Activated T-helper 1 cell treated with anti-CD3 and anti-CD28 coated beads, Interleukin-2, amount 50 U/mL, for 16 hours (primary cell): ENCODE measurements at places on chromosomes 16 and 17.

- DNase-seq, result no peak
Measured at GRCh38 chr17:47762728-47763127, 29.7 kb downstream of the TBX21 start.

- DNase-seq, result no peak
Measured at GRCh38 chr17:44599298-44600175, 42.3 kb downstream of the FZD2 start.

- DNase-seq, result no peak
Measured at GRCh38 chr17:67358612-67359011, 7.8 kb downstream of the PSMD12 start.

DNA sequence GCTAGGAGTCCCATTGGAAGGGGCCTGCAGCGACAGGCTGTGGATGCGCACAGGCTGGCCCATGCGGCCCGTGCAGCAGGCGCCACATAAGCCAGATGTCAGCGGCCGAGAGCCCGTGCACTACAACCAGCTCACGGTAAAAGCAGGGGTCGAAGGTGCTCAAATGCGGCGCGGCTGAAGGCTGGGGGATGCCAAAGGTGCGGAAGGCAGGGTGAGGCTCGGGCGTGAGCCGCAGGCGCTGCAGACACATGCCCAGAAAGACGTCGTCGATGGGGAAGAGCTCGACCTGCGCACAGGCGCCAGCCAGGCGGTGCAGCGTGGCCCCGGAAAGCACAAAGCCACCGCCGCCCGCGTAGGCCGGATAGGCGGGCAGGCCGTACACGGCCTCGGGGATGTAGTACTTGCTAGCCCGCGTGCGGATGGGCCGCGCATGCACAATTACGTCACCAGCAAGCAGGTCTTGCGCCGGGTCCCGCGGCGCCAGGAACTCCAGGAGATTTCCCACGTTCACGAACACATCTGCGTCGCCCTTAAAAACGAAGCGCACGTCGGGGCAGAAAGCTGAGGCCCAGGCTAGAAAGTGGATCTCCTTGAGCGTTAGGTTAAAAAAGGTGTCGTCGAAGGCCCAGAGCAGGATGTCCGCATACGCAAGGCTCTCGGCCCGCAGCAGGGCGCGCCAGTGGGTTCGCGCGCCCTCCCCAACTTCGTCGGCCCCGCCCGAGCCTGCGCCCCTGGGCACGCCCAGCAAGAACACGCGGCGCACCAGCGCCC lies 1.3 kb downstream of the B3GNT9 start:
- no peak for DNase-seq

DNA sequence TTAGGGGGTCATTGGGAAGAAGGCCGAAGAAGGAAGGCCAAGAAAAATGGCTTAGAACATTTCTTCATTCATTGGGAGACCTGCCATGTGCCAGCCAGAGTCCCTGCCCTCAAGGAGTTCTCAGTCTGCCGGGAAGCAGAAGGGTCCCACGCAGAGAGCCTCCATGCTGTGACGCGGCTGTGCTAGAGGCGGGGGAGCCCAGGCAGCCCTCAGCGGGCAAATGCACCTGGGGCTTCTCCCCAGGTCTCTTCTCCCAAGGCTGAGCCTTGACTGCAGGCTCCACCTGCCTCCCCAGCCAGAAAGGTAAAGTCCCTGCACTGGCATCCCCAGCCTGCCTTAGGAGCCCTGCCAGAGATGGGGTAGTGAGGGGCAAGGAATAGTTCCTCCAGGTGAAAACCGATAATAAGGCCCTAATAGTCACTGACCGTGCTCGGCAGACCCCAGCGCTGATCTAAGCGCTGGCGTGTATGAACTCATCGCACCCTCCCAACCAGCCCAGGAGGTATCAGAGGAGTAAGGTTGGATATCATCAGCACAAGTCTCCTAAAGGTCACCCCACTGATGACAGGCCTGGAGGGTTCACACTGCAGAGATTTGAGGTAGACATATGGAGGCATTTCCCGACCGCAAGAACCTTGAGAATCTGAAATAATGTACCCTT lies 6.0 kb upstream of the CDR2L start:
- no peak for DNase-seq

GRCh38 chr16:23691483-23692189 lies 12.9 kb downstream of the PLK1 start:
- no peak for DNase-seq

GRCh38 chr17:63816123-63816522 lies 11.1 kb upstream of the PSMC5 start:
- no peak for DNase-seq

GRCh38 chr16:71254832-71255525 lies 24.5 kb upstream of the HYDIN start:
- no peak for DNase-seq

DNA sequence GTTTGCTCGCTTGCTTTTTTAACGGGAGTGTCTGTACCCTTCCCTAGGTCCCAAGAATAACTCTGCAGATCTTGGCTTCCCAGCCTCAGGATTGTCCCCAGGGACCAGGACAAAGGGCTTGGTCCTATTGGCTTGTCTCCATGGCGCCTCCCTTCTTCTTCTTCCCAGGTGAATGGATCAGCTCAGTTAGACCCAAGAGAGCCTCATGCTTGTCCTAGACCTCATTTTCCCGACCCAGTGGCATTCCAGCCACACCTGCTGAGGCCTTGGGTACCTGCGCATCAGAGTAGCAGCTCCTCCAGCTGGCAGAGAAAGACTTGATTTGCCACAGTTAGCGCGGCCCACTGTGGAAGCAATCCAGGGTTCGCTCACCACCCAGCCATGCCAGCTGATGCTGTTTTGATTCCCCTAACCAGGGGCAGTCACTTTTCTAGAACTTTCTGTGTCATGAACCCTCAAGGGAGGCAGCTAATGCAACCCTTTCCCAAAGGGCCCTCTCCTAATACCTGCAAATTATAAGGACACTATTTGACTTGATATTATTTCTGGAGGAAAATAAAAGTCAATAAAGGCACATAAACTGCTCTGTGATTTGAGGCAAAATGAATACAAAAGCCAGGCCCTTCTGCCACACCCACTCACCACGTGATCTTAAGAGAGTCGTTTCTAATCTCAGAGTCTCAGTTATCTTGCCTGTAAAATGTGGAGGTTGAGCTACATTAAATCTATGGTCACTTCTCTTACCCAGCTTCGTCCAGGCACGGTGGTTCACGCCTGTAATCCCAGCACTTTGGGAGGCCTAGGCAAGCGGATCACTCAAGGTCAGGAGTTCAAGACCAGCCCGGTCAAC lies 13.9 kb downstream of the GPR142 start:
- no peak for DNase-seq

- no peak for DNase-seq
Measured at GRCh38 chr16:56945847-56946527, 14.0 kb downstream of the HERPUD1 start.

- DNase-seq, result no peak
Measured at GRCh38 chr16:78985716-78986605, 614.6 kb downstream of the MAF start.

DNA sequence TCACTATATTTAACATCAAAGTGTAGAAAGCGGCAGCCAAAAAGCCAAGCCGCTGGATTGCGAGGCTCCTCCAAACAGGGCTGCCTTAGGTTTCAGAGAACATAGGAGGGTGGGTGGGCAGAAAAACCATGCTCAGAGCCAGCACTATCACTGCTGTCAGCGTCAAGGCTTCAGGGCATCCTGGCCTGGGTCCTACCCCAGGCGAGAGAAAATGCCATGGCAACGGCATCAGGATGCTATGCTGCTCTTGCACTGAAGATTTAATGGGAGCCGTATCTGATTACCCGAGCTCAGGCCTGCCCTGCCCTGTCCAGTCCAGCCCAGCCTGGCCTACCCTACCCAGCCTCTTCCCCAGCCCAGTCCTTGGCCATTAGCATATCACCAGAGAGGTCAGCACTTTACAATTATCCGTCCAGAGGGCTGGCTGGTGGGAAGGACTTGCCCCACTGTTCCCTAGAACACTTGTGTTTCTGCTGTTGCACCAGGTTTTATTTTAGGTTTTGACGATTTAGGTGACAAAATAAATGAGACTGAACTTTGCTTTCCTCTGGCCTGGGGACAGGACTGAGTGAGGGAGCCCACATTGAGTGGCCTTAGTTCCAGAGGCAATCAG lies 61.1 kb downstream of the TOM1L2 start:
- no peak for DNase-seq

DNA sequence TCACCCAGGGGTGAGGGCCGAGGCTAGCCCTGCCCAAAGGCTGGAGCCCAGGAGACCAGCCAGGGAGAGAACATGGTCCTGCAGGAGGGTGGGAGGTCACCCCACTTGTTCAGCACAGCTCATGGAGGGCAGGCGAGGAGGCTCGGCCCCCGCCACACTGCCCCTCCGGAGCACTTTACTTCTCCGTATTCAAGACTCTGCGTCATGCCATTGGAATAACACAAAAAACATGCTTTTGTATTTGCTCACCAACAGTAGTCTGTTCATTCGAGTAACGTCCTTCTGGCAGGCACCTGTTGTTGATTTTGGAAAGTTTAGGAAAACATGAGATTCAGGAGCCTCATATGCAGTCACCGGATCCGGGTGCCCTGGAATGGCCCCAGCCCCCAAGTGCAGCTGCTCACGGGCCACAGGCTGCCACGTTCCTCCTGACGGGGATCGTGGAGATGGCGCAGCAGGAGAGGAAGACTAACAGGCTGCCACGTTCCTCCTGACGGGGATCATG lies 81.1 kb upstream of the DNAH17 start:
- no peak for DNase-seq

DNA sequence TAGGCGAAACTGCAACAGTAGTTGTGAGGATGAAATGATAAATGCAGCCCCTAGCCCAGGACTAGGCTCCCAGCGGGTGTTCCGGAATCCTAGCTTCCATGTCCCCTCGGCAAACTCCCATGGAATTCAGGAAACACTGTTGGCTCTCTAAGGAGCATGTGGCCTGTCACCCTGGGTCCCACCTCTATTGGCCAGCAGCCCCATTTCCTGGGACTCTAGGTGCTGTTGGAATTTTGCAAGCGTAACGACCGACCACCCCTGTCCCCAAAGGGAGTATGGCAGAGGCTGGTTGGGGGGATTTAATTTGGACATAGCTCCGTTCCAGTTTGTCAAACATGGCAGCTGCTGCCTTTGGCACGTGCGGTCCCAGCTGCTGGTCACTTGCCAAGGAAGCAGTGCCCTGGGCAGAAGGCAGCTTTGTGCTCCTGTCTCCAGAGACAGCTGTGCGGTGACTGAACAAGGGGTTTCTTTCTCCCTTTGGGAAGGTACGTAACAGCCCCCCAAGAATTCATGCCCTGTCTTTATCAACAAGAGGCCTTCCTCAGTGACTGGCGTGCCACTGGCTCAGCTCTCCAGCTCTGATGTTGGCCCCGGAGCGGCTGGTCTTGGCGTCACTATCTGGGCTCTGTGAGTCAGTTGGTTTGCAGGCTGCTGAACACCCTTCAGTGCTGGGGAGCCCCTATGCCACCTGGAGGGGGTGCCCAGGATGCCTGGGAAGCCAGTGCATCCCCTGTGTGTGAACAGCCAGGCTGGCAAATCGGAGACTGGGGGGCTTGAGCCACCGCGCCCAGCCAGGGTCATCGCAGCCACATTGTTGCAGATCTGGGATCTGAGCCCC lies 235.2 kb upstream of the TNRC6C start:
- no peak for DNase-seq

DNA sequence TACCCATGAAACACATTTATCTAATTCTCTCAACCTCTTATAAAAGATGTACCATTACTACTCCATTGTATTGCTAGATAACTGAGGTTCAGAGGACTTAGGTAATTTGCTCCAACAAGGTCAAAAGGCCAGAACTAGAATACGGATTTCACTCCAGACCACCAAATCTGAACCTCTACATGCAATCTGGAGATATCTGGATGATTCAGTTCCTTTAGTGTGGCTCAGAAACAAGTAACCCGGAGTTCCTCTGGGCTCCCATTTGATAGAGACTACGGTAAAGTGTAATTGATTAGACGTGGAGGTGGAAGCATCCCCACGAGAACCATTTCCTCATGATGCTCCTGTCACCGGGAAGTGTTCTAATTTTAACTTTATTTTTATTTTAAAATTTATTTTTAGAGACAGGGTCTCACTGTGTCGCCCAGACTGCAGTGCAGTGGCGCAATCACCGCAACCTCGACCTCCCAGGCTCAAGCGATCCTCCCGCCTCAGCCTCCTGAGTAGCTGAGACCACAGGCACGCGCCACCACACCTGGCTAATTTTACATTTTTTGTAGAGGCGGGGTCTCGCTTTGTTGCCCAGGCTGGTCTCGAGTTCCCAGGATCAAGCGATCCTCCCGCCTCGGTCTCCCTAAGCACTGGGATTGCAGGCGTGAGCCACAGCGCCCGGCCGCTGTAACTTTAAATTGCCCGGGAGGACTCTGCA lies 608 bp upstream of the COX10 start:
- DNase-seq, result no peak

DNA sequence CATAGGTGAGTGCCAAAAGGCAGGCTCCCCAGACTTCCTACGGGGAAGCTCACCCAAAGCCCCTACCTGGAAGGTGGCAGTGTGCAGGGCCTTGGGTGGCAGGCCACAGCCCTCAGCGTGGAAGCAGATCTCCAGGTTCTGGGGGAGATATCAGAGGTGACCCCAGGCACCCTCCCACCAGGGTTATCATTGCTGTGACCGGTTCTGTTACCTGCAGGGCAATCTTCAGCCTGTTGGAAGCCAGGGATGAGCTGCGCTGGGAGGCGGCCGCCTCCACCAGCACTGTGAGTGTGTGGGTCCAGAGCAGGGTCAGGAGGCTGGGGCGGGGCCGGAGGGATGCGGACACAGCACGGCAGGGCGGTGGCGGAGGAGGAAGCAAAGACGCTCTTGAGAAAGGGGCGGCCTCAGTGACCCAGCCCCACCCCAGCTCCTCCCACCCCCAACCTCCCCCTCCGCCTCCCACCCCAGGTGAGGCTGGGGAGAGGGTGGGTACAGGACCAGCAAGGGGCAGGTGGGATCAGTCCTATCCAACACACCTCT lies 13.1 kb downstream of the UNC13D start:
- DNase-seq, result no peak

DNA sequence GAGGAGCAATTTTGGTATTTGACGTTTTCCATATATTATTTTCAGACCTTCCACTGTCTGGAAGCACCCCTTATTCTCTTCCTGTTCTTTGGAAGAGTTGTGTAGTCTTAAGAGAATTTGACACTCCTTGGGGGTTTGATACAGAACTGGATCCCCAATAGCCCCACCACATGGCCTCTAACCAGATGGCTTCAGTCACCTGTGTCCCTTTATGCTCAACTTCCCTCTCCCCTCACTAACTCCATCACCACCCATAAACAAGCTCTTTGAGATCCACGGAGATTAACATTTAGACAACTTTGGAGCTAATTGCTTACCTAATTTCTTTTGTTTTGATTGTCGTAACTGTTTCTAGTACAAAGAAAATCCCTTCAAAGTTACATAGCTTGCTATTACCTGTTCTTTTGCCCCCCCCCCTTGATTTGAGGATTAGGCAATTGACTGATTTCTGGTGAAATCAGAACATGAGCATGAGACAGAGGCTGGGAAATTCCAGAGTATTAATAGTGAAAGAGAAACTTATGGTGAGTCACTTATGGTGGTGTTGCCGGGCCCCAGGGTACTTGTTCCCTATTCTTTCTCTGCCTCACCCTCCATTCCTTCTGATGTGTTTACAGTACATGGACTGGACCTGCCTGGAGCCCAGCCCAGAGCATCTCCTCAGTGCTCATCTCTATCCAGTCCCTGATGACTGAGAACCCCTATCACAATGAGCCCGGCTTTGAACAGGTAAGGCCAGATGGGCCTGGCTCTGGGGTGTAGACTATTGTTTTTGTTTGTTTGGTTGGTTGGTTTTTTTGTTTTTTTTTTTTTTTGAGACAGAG lies 7.5 kb downstream of the UBE2Z start:
- peak; percentile 41 for DNase-seq

- no peak for DNase-seq
Measured at GRCh38 chr16:86893506-86893905, 315.2 kb downstream of the FOXL1 start.
